Natural killer cell treated with Interleukin-12 subunit alpha and Interleukin-12 subunit beta and Interleukin-15 and Interleukin-18, amount 100 ng/mL, for 72 hours (primary cell): ENCODE measurements at places on chromosomes 12 and 14. TPM values are rescaled to one million over a fixed set of nuclear protein-coding genes. Genes with fewer than 3 reads are reported as not detected.

DNA sequence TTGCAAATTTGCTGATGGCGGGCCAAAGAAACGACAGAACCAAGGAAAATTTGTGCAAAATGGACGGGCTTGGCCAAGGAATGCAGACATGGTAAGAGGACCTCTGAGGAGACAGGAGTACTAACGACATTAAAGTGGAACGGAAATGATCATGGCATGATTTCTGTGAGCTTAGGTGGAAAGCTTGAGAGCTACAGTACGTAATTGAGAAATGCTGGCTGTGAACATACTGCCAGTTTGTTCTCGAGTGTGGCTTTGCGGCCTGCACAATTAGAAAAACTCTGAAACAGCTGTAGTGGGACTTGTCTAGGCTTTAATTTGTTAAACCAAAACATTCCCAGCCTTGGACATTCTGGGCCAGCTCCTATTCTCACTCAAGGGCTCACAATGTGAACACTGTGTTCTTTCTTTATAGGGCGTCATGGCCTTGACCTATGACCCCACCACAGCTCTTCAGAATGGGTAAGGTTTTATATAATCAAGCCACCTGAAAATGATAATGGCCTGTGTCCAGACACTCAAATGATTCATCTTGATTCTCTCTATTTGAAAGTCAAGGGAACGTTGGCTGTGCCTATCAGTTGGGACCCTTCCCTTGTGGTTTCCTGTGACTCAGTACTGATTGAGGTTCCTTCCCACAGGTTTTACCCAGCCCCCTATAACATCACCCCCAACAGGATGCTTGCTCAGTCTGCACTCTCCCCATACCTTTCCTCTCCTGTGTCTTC, 48.5 kb downstream of the BAZ2A start:
- H3K27ac ChIP-seq: peak overlapping the region; percentile 79
- peak overlapping the region; percentile 66 for H3K4me3 ChIP-seq
- DNase-seq: peak; percentile 65
- peaks cover 17% of the 10 kb centered on the region for H3K4me1 ChIP-seq
- H3K27me3 ChIP-seq: no peaks in the 10 kb centered on the region
- H3K36me3 ChIP-seq: no peaks in the 10 kb centered on the region

- peak overlapping the region; percentile 97 for H3K27ac ChIP-seq
- peak overlapping the region; percentile 91 for H3K4me3 ChIP-seq
- H3K36me3 ChIP-seq: no peaks in the 10 kb centered on the region
- no peaks in the 10 kb centered on the region for H3K27me3 ChIP-seq
- H3K4me1 ChIP-seq: peaks cover 44% of the 10 kb centered on the region
- DNase-seq: no peak
Measured at GRCh38 chr12:46460682-46461210, 88.2 kb upstream of the SLC38A2 start.

IRAK3 gene
- total RNA-seq: 21.7 TPM

PTGER2 gene
- 94.5 TPM for total RNA-seq

- no peak overlapping the region for H3K27ac ChIP-seq
- H3K27me3 ChIP-seq: peaks cover 33% of the 10 kb centered on the region
- no peak for DNase-seq
- H3K36me3 ChIP-seq: no peaks in the 10 kb centered on the region
Measured at GRCh38 chr14:101460521-101460920, 100.8 kb upstream of the DIO3 start.

NEUROD4 gene
- total RNA-seq: not detected

- peaks cover 7% of the 10 kb centered on the region for H3K27me3 ChIP-seq
- no peak overlapping the region for H3K4me3 ChIP-seq
- H3K27ac ChIP-seq: no peak overlapping the region
- H3K4me1 ChIP-seq: no peaks in the 10 kb centered on the region
- H3K36me3 ChIP-seq: no peaks in the 10 kb centered on the region
- DNase-seq: no peak
Measured at GRCh38 chr12:110107369-110108281, 16.5 kb upstream of the IFT81 start.

- no peak overlapping the region for H3K27ac ChIP-seq
- no peak overlapping the region for H3K4me3 ChIP-seq
- DNase-seq: no peak
- no peaks in the 10 kb centered on the region for H3K36me3 ChIP-seq
- H3K4me1 ChIP-seq: no peaks in the 10 kb centered on the region
- H3K27me3 ChIP-seq: no peaks in the 10 kb centered on the region
Measured at GRCh38 chr14:31968956-31969698, 108.0 kb upstream of the ARHGAP5 start.

DNA sequence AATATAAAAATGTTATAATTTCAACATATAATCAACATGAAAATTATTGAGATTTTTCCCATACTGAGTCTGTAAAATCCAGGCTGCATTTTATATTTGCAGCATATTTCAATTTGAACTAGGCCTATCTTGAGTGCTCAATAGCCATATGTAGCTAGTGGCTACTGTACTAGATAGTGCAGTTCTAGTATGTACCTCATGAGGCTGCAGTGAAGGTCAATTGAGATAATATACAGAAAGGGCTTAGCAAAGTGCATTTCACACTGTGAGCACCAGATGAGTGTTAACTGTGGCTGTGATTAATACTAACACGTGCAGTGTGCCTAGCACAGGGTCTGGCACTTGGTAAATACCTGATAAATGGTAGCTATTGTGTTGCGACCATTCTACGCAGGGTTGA, 5.4 kb upstream of the SLC22A17 start:
- no peak for DNase-seq
- peaks cover 3% of the 10 kb centered on the region for H3K36me3 ChIP-seq
- no peak overlapping the region for H3K27ac ChIP-seq
- H3K4me1 ChIP-seq: peaks cover 3% of the 10 kb centered on the region
- H3K4me3 ChIP-seq: no peak overlapping the region
- peaks cover 45% of the 10 kb centered on the region for H3K27me3 ChIP-seq

TSPAN31 gene
- total RNA-seq: 34.9 TPM

- no peaks in the 10 kb centered on the region for H3K36me3 ChIP-seq
- no peak overlapping the region for H3K27ac ChIP-seq
- H3K4me1 ChIP-seq: no peaks in the 10 kb centered on the region
- no peak for DNase-seq
- peaks cover 16% of the 10 kb centered on the region for H3K27me3 ChIP-seq
Measured at GRCh38 chr14:34364201-34364600, 97.8 kb downstream of the SPTSSA start.

DNA sequence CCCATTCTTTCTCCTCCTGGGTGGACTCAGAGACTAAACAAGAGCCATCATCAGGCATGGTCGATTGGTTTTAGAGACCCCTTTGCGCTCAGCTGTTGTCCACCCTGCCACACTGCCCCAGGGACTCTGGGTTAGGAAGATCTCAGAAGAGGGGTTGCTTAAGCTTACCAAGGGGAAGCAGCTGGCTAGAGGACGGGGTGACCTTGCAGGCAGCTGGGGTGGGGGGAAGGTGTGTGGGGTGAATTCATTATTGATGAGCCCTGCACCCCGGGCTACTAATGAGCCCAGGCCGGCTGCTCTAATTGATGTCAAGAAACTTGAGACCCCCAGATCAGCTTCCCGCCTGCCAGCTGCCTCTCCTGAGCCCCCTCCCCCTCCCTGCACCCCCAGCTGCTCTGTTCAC, 8.7 kb upstream of the ZNF385A start:
- H3K4me3 ChIP-seq: no peak overlapping the region
- H3K27ac ChIP-seq: no peak overlapping the region
- H3K27me3 ChIP-seq: no peaks in the 10 kb centered on the region
- H3K36me3 ChIP-seq: peaks cover 11% of the 10 kb centered on the region

DNA sequence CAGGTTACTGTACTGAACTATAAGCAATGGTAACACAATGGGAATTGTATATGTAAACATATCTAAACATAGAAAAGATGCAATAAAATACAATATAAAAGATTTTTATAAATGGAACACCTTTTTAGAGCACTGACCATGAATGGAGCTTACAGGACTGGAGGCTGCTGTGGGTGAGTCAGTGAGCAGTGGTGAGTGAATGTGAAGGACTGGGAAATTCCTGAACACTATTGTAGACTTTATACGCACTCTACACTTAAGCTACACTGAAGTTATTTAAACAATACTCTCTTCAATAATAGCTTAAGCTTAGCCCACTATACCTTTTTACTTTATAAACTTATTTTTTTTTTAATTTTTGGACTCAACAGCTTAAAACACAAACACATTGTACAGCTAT, 313.5 kb downstream of the KCNC2 start:
- no peaks in the 10 kb centered on the region for H3K36me3 ChIP-seq
- H3K27ac ChIP-seq: no peak overlapping the region
- no peak overlapping the region for H3K4me3 ChIP-seq
- no peak for DNase-seq

DNA sequence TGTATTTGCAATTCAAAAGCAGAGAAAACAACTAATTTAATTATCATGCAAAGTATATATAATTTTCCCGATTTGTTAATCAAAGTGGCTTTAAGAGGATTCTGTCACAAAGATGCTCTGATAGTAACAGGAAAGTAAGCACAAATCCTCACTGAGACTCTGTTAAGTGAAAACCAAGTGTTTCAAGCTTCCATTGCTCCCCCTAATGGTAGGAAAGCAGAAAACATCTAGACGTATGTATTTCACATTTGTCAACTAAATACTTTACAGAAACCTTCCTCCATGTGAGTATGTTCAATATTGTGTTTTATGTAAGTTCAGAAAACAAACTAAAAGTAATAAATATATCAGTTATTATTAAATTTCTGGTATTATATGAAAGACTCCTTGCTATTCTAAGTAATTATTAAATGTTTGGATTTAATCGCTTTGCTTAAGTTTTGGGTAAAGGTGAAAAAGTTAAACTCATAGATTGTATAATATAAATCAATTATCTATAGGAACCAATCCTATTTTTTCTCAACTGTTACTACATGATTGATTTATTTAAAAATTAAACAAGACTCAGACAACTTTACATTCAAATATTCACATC, 1.5 kb upstream of the NTS start:
- no peak overlapping the region for H3K27ac ChIP-seq
- no peaks in the 10 kb centered on the region for H3K36me3 ChIP-seq
- no peaks in the 10 kb centered on the region for H3K27me3 ChIP-seq
- no peak for DNase-seq
- H3K4me1 ChIP-seq: no peaks in the 10 kb centered on the region
- no peak overlapping the region for H3K4me3 ChIP-seq

PPP1R13B gene
- 14.4 TPM for total RNA-seq

GRCh38 chr14:29648045-29648444, 279.6 kb downstream of the PRKD1 start:
- H3K27me3 ChIP-seq: no peaks in the 10 kb centered on the region
- H3K27ac ChIP-seq: no peak overlapping the region
- no peaks in the 10 kb centered on the region for H3K4me1 ChIP-seq

DNA sequence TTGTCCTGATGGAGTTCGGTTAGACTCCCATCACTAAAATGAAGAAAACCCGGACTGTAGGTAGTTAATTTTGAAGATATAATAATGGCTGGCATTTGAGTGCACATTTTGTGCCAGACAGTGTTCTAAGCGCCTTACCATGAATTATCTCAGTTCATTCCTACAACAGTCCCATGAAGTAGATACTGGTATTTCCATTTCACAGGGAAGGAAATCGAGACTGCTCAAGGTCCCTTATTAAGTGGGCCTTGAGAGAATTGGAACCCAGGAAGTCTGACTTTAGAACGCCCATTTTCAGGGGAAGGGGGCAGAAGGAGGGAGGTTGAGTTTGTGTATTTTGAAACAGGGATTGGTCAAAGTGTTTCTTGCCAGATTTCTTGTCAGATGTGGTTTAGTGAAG, 855 bp downstream of the MNAT1 start:
- H3K27me3 ChIP-seq: peaks cover 9% of the 10 kb centered on the region
- H3K36me3 ChIP-seq: peaks cover 5% of the 10 kb centered on the region
- DNase-seq: no peak
- peak overlapping the region; percentile 99 for H3K27ac ChIP-seq
- H3K4me3 ChIP-seq: peak overlapping the region; percentile 100

GRCh38 chr12:3107954-3108353, 30.8 kb downstream of the TSPAN9 start:
- DNase-seq: no peak
- H3K27me3 ChIP-seq: peaks cover 7% of the 10 kb centered on the region
- H3K27ac ChIP-seq: no peak overlapping the region
- H3K4me3 ChIP-seq: no peak overlapping the region
- H3K36me3 ChIP-seq: no peaks in the 10 kb centered on the region
